ENCODE measurements at places on chromosomes 12 and 14.

DNA sequence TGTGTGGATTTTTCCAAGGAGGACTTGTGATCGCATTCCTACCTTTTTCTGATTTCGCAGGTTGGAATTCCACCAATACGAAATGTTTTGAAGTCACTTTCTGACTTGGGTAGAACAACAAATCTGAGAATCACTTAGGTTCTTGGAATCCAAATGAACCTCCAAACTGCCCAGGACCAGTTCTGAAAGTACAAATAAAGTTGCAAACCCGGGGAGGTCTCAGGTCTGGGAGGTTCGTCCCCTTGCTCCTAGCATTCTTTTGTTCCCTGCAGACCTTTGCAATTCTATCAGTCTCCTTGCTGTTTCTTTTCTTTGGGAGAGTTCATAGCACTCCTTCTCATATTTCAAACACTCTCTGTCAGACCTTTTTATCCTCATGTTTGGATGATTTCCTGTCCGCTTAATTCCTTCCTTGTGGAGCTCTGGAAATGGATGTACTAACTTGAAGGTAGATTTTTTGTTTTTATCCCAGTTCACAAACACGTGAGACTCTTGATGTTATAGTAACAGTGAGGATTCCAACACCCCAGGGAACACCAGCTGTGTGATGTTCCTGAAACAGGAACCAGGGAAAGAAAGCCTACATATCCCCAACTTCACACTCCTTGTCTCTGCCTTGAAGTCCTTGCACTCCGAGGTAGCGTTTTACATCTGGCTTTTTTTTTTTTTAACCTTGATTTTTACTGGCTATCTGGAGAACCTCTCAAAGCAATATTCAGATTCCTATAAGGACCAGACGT lies 70.6 kb downstream of the TMEM132C start:
- DNase-seq, result peak; percentile 72

- peak; percentile 29 for DNase-seq
Measured at GRCh38 chr12:128155571-128155970, 111.4 kb upstream of the TMEM132C start.

GRCh38 chr12:104662203-104662602 lies 205.5 kb downstream of the CHST11 start:
- DNase-seq, result no peak

DNA sequence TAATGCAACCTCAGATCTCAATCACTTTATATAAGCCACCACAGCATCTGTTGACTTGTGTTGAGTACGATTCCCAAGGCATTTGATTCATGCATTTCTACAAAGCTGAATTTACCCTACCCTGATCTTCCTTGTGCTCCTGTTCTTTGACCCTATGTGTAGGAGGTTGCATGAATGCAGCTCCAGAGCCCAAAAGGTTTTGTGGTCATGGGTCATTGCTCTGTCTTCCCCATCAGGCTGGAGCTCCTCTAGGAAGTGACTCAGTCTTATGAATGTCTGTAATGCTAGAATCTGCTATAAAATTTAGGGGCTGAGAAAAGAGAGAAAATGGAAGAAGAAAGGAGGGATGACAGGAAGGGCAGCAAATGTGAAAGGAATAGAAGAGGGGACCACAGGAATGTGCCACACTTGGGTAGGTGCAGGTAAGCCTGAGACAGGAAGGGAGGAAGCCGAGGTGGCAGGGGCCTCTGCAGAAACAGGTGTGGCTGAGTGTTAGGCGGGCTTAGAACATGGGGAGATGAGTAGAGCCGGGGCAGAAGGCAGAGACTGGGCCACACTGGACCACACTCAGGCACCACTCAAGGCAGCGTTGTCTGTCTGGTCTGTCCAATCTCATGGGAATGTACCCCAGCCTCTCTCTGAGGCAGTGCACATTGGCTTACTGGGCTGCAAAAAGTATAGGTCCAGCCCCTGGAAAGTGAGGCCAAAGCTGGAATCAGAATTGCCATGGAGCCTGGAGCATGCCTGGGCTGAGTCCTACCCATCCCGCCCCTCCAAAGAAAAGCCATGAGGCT lies 334.1 kb downstream of the BCL11B start:
- DNase-seq, result no peak

DNA sequence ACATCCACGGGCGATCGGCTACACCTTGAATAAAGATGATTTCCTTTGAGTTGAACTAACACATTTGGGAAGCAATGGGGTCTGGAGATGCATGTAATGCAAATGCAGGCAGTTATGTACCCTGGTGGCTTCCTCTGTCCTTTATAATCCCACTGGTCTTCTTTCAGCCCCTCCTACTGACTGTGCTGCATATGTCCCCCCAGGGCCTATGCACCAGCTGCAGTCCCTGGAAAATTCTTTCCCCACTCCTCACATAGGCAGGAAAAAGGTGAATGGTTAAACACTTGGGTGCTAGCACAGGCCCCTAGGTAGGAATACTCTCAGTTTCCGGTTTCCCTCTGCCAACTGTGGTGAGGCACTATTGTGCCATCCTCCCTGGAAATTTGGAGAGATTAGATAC lies 294.8 kb upstream of the SOX5 start:
- no peak for DNase-seq

GRCh38 chr12:79048962-79049361 lies 184.4 kb downstream of the SYT1 start:
- DNase-seq, result no peak

DNA sequence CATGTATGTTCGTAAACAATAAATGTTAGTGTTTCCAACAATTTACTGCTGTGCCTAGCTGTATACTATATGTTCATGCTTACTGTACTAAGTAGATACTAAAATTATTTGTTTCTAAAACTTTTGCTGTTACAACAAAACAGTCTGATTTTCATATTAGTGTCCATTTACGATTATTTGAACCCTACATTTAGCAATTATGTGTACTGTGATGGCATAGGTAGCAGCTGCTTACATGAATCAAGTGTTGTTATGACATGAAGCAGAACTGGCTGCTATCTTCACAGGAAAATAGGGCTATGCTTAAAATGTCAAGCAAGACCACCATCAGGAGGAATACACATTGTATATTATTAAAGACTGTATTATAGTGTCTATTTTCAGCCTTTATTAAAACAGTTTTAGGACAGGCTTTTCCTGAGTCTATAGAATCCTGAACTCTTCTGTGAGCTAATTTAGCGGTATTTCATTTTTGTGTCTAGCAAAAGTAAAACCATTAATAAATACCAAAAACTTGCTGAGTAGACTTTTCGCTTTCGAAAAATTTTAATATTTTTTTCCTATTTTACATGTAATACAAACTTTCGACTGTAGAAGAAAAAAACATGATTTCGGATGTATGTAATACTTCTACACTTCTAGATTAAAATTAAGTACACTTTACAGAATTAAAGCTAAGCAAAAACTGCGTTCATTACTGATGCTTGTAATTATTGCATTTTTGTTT lies 1.1 kb upstream of the WDR89 start:
- no peak for DNase-seq

GRCh38 chr12:50032515-50032853 lies 7.2 kb upstream of the RACGAP1 start:
- DNase-seq, result peak; percentile 76

DNA sequence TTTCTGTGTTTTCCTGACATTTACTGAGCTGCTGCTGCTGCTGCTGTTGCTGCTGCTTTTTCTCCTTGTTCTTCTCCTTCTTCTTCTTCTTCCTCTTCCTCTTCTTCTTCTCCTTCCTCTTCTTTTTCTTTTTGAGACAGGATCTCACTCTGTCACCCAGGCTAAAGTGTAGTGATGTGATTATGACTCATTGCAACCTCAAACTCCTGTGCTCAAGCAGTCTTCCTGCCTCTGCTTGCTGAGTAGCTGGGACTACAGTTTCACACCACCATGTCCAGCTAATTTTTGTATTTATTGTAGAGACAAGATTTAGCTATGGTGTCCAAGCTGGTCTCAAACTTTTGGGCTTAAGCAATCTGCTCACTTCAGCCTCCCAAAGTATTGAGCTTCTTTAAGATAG lies 95.8 kb downstream of the TMTC3 start:
- no peak for DNase-seq

DNA sequence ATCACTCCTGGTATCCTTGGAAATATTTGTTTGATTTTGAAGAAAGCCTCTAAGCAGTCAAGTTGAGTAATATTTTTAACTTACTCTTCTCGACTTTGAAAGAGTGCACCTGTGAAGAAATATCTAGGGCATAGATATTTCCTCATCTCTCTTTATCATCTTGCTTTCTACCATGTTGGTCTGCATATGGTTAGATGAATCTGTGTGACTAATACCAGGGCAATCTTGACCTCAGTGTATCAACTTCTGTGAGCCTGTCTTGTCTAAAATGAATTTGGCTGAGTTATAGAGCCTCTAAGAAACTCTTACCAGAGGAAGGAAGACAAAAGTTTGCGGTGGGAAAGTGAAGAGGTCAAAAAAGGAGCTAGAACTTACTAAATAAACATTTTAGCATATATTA lies 68.4 kb downstream of the SYT1 start:
- DNase-seq, result no peak

DNA sequence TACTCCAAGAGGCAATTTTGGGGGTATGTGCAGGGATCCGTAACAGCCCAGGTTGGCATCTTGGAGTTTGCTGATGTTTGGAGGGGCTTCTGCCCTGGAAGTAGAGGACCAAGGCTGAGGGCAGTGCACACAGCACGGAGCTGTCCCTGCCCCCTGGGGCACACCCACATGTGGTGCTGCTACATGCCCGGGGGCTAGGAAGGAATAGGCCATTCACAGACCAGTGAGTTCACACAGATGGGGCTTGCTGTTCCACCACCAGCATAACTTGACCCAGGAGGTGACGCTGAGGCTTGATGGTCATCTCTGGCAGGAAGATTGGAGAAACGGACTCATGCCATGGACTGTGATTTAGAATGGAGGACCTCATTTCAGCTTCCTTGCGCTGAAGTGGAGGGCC lies 231.1 kb upstream of the FKBP4 start:
- DNase-seq, result no peak

DNA sequence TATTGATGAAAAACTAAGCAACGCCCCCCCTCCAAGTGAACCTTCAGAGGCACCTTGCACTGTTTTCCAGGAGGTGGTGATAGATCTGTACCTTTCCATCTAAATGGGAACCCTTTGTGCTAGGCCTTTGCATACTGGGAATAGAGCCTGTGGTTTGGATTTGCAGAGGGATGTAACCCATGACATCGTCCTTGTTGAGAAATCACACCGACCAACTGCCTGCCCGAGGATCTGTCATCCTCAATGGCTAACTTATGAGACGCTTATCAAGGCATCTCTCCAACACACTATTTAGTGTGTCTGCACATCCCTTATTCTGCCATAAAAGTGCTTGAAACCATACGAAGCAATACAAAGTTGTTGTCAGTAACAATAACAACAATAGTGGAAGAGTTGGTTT lies 22.9 kb downstream of the NTN4 start:
- DNase-seq, result no peak

GRCh38 chr12:71158361-71158882 lies 623 bp upstream of the TSPAN8 start:
- no peak for DNase-seq

GRCh38 chr12:80708975-80709328 lies 1.5 kb downstream of the MYF6 start:
- DNase-seq, result no peak

DNA sequence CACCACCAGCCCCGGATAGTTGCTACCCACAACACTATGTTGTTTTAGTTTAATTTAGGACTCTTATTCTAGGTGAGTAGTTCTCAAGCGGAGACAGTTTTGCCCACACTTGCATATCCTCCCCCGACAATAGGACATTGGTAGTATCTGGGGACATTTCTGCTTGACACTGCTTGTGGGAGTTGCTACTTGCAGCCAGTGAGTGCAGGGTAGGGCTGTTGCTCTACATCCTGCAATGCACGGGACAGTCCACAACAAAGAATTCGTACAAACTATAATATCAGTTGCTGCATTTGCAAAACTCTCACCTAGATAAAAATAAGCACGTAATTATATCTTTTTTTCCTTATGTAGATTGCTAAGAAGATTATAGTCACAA lies 111.8 kb upstream of the DNM1L start:
- no peak for DNase-seq

DNA sequence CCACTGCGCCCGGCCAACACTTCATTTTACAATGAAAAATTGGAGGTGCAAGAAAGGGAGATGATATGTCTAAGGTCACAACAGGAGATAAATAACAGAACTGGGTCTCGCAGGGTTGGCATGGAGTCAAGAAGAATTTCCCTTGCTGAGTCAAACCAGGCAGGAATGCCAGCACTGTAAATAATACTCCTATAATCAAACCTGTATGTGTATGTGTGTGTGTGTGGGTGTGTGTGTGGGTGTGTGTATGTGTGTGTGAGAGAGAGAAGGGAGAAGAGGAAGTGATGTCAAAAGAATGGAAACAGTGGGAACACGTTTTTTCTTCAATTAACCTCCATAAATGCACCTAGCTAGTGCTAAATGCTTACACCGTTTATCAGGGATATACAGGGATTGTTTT lies 70.4 kb downstream of the TMEM116 start:
- no peak for DNase-seq

DNA sequence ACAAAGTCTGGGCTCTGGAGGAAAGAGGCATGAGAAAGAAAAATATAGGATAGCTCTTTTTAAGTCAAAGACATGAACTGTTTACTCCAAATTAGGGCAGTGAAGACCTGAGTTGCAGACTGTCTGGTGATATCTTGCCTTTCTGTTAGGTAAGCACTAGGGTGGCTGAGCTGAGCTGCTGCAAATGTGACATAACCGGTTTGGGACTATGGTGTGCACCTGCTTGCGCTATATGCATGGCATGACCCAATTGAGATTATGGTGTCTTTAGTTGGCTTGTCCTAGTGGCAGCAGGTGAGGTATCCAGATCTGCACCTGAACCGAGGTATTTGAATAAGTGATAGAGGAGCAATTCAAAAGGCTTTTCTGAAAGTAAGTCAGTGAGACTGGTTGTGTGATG lies 345.6 kb downstream of the APAF1 start:
- no peak for DNase-seq

DNA sequence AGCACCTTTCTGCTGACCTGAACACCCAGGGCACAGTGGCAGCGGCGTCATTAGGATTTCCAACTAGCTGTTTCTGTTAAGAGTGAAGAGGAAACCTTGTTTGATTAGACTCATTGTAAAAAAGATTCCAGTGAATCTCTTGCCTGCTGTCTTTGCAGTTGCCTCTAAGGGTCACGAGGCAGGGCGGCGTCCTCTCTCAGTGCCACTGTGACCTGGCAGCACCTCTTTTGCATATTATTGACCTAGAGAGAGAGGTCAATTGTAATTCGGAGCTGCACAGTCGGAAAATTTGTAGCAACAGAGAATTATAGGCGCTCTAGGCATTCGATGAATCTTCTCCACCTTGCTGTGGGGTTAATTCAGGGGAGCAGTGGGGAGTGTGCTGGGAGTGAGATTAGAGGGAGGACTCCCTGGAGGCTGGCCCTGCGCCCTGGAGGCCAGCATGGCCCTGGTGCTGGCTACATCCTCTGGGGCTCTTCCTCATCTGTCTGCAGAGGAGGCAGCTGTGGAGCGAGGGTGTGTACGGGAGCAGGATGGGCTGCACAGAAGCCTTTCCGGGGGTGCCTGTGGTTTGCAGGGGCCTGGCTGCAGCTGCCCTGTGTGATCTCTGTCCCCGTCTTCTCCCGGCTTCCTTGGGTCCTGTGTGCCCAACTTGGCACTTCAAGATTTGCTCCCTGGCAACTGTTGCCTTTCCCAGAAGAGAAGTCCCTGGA lies 14.3 kb downstream of the PACS2 start:
- DNase-seq, result peak; percentile 39
